Left kidney (tissue), 8 donors: ENCODE measurements at places on chromosomes 6 and 20. TPM values are rescaled to one million over a fixed set of nuclear protein-coding genes. Genes with fewer than 3 reads are reported as not detected.

GRCh38 chr6:36657942-36658544 is 20.5 kb upstream of the CDKN1A start:
- no peak for DNase-seq

- no peak for DNase-seq
These were observed 995.8 kb upstream of the FLRT3 start for GRCh38 chr20:15333170-15333569.

- no peak for DNase-seq
These were observed 139.6 kb downstream of the PHACTR3 start for GRCh38 chr20:59743767-59744485.

The LY6G6D gene
- not detected for polyA plus RNA-seq

The PRSS35 gene
- 44.3 TPM for polyA plus RNA-seq

DNA sequence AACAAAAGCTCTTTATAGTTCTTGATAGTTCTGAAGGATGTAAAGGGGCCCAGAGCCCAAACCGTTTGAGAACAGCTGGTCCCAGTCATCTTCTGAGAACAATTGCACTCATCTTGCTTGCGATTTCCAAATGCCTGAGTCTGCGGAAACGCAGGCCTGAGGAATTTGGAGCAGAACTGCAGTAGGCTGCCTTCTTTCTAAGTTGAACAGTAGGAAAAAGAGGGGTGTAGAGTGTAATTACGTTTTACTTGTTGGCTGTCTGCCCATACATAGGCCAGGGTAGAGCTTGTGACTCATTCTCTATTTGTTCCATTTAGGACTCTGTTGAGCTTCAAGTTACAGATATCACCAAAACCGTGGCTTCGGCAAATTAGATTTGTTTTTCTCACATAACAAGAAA is 42.0 kb upstream of the KIF16B start:
- peak; percentile 46 for DNase-seq
